ENCODE measurements at places on chromosomes 4 and X. TPM values are rescaled to one million over a fixed set of nuclear protein-coding genes. Genes with fewer than 3 reads are reported as not detected.

The NAA15 gene
- 37.6 TPM for total RNA-seq

The TENM3 gene
- 71.5 TPM for total RNA-seq

The FGG gene
- not detected for total RNA-seq

The LEF1 gene
- total RNA-seq = 7.1 TPM

The HSFX4 gene
- not detected for total RNA-seq

The PRSS12 gene
- total RNA-seq = 43.3 TPM

The IRF2 gene
- 6.4 TPM for total RNA-seq

The ADAMTS3 gene
- total RNA-seq = 14.8 TPM

The CD38 gene
- total RNA-seq = 8.9 TPM

The ASMT gene
- 0.25 TPM for total RNA-seq

The XIAP gene
- total RNA-seq = 71.5 TPM

The C4orf36 gene
- 2.2 TPM for total RNA-seq

The CCDC120 gene
- 3.0 TPM for total RNA-seq

The HEPH gene
- total RNA-seq = 5.4 TPM

The PGAM4 gene
- not detected for total RNA-seq

The TGIF2LX gene
- total RNA-seq = not detected

The HOPX gene
- 58.0 TPM for total RNA-seq

The CXCL10 gene
- total RNA-seq = not detected

The EXOC1 gene
- 67.6 TPM for total RNA-seq

The TASL gene
- total RNA-seq = 0.49 TPM

The ARHGAP36 gene
- total RNA-seq = under 0.01 TPM

The GPR50 gene
- total RNA-seq = not detected

The GSX2 gene
- total RNA-seq = 1.7 TPM

Measured in temporal lobe (tissue), 4 donors.